Brain pericyte (primary cell): ENCODE measurements at places on chromosomes 12 and 14.

DNA sequence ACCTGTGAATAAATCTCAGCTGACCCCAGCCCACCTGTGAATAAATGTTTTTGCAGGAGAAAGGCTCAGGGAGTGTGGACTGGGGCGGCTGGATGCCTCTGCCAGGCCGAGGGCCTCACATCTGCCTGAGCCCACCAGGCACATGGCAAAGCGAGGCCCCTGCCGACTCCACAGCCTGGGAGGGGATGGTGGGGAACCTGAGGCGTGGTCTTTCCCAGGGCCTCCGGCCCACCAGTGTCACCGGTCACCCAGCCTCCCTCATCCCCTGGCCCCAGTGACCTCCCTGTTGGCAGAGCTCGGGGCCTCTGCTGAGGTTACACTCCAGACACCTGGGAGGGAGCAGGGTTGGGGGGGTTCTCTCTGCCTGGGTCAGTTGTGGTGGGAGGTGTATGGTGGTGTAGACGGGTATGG, 8.2 kb downstream of the NOC4L start:
- DNase-seq, result no peak

- peak; percentile 85 for DNase-seq
These were observed 56.0 kb upstream of the HECTD1 start for GRCh38 chr14:31263485-31264133.

- no peak for DNase-seq
These were observed 49.2 kb downstream of the ACACB start for GRCh38 chr12:109165599-109165998.

- no peak for DNase-seq
These were observed 1268.2 kb upstream of the TMEM132C start for GRCh38 chr12:126998747-126999285.

DNA sequence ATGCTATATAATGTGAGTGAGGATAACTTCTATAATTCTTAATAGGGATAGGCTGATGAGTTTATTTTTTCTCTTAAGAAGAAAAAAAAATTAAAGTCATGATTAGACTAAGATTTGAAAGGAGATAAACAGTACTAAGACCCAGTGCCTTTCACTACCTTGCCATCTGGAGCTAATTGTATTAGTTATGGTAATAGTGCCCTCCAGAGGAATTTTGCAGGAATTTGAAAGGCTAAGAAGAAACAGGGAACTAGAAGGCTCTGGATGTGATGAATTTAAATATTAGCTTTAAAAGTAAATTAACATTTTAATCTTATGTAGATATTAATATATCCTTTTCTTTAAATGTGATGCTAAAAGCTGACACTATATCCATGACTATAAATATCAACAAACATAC, 36.6 kb upstream of the PIK3C2G start:
- DNase-seq, result no peak

DNA sequence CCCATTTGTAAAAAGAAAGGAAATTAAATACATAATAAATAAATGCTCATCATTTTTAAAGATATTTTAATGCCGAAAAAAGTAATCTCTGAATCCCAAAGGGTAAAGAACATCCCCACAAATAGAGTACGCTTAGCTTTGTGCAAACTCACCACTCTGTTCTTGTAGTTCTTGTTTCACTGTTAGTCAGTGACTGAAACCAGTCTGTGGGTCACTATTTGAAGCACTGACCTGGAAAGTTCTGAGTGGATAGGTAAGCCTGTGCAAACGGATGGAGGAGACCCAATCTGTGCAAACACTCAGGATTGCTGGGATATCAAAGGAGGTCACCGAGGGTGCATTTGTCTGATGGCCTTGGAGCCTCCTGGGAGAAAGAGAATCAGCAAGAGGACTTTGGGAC, 68.1 kb upstream of the TSPAN11 start:
- no peak for DNase-seq

DNA sequence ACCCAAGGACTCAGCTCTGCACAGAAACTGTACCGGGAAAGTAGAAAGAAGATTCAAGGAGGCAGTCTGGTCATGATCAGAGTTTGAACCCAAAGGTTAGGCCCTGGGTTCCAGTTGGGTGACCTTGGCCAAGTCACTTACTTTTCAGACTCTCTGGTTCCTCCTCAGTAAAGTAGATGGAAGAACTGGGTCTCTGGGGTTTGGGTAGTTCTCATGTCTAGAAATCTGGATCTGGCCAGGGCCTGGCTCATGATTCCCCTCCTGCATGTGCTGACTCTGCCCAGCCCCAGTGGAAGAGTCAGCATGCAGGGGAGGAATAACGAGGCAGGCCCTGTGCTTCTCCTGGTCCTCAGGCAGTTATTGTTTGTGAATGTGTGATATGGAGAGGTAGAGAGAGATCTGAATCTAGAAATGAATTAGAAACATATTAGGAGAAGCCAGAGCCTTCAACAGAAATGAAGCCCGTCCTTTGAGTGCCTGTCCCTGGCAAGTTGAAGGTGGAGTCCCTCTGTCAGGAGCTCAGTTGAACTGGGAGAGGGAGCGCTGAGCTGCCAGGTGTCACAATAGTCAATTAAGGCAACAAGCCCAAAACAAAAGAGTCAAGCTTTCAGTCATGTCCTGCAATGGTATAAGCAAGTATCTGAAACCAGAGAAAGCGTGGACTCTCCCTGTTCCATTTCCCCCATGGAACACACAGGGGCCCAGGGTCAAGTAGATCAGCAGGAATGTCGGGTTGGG, 131.3 kb upstream of the HIF1A start:
- DNase-seq, result no peak

- no peak for DNase-seq
These were observed 981 bp downstream of the VTI1B start for GRCh38 chr14:67673451-67673850.

- no peak for DNase-seq
These were observed 4.6 kb downstream of the DTX1 start for GRCh38 chr12:113061061-113061694.

GRCh38 chr14:26067786-26068459, 529.9 kb downstream of the NOVA1 start:
- no peak for DNase-seq

DNA sequence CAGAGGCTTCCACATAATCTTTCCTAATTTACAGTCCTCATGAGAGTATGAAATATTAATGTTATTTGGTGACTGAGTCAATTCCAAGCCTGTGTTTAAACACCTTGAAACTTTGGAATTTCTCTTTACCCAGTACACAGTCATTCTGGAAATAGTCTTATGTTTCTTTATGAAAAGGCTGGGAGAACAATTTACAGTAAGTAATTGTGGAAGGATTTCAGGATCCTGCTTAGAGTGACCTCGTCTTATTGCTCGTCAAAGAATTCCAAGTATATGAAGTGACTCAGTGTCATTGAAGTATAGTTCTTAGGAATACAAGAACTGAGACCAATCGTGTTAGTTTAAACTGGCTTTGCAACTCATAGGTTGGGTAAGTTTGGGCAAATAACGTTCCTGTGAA, 634.2 kb downstream of the SLC16A7 start:
- DNase-seq, result no peak

DNA sequence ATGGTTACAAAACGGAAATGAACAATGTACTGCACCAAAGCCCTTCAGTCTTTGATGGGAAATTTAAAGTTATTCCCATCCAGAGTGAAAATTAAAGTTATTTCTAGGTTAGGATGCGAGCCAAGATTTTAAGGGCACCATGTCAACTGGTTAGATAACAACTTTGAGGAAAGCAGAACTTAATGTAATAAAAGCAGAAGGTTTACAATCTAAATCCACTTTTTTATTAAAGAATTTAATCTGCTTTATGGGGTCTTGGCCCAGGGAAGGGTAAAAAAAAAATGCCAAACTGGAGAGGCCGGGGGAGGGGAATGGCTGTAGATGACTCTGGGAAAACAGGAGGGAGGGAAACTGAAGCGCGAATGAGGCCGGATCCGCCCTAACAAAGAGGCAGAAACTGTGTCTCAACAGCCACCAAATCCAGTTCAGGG, 108.2 kb upstream of the ATF7IP start:
- no peak for DNase-seq

DNA sequence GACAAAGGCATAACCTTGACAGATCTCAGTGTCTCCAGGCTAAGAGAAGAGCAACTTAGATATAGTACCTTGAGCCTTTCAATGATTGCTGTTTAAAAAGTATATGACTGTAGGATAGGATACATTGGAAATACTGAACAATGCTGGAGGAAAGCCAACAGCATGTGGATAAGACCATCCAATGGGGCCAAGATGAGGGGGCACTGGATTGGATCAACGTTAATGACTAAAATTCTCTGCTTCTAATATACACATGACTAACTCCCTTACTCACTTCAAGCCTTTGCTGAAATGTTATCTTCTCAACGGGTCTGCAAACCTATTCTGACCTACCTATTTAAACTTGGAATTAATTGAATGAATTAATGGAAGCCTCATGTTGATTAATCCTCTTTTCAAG, 354.9 kb downstream of the RAD51B start:
- DNase-seq, result no peak

GRCh38 chr14:56005191-56006053, 112.8 kb upstream of the PELI2 start:
- DNase-seq, result peak; percentile 73

DNA sequence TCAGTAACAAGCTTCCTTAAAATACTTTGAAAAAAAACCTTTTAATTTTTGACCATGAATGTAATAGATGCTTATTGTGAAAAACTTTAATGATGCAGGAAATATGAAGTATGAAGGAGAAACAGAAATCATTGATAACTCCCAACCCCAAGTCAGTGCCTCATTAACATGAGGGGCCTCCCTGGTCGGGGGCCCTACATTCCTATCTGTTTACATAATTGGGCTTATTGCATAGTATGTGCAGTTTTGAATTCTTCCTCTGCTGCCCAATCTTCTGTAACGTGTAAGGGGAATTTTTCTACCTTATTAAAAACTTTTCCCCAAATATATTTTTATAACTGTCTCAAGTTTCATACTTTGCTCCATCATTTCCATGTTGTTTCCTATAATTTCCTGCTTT, 63.0 kb downstream of the SLC25A47 start:
- no peak for DNase-seq

DNA sequence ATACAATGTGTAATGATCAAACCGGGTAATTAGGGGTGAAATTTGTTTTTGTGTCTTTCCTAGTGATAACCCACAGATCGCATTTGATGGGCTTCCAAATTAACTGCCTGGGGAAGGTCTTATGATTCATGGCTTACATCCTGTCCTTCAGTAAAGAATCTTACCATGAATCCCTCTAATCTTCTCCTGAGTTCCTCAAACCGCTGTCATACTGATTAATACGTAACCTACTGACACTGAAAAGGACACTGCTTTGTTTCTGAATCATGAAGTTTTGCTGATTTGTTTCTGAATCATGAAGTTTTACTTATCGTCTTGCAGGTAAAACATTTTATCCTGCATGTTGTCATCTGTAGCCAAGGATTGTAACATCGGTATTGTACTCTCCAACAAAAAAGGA, 52.0 kb upstream of the CRY1 start:
- no peak for DNase-seq

DNA sequence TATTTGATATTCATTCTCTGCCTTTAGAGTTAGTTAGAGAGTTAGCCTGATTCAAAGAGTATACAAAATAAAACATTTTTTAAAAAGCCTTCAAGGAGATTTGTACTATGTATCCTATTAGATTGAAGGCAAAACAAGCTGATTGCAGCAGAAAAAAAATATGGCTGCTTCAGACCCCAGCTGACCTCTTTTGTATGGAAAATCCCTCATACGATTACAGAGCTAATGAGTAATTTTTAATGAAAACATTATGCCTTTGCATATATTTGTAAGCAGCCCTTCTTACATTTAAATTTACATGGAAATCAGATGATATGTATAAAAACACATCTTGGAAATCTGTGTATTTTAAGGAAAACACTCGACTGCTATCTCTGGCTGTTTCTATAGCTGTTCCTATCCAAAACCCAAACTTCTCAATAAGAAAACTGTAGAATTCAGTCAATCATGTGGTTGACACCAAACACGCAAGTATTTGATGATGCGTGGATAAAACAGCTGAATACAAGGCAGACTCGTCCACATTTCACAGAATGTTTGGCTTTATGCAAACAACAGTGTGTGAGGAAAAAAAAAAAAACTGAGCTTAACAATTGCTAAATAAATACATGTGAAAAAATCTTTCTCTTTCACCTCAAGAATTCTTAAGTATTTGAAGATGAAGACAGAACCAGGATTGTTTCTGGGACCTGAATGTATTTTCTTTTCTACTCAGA, 275.3 kb downstream of the EGLN3 start:
- no peak for DNase-seq

GRCh38 chr12:96237465-96238077, 43.4 kb downstream of the ELK3 start:
- DNase-seq, result peak; percentile 74

- no peak for DNase-seq
These were observed 68.1 kb upstream of the PLEKHG7 start for GRCh38 chr12:92634730-92635129.

DNA sequence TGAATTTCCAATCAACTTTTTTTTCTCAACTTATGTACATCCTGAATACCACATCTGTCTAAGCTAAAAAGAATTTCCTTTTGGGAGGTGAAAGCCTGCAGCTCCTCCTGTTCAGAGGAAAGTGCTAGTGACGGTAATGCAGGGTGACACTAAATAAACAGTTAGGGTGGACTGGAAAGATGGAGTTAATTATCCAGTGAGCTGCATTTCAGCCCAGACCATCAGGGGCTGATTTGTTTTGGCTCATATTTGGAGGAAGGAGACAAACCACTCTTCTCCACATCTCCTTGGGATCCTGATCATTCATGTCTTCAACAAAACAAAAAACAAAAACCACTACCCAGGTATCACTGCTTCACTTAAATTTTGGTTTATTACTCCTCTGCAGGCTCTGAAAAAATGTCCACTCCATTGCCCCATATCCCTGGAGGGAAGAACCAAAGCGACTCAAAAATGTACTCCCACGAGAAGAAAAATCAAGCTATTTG, 5.1 kb upstream of the SIX1 start:
- DNase-seq, result no peak

GRCh38 chr14:96617635-96618034, 115.5 kb downstream of the PAPOLA start:
- DNase-seq, result no peak

DNA sequence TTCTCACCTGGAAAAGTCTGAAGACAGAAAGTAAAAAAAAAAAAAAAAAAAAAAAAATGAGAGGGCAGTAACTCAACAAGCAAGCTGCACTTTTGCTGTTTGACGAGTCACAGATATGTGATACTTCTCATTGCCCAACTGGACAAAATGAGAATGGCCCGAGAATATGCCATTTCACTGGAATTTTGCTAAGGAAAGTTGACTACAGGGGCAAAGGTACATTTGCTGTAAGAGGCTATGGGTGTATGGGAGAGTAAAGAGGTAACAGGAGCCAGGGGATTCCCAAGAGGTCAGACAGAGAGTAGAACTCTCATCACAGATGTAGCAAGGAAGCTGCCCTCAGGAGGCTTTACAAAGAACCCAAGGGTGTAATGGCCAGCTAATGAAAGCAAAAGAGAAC, 22.9 kb downstream of the KIF21A start:
- DNase-seq, result no peak

- no peak for DNase-seq
These were observed 72.9 kb upstream of the FRMD6 start for GRCh38 chr14:51578853-51579252.
